Hepatic stellate cell (primary cell): ENCODE measurements at places on chromosomes 1 and 21.
A peak's percentile ranks its signal among the peaks of the same experiment; 100 is the strongest.

DNA sequence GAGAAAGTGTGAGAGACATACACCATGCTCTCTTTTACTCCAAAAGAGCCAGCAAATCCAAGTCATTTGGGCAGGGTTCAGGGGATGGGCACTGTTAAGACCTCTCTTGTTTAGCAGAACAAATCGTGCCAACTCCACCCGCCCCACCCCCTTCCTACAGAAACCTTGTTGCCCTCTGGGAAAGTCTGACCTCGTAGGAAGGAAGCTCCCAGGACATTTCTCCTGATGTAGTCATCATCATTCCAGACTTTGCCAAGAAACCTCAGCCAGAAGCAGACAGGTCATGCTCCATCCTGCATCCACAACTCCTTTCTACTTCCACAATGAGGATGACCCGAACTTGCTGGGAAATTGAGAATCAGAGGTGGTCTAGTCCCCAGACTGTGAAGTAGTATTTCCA, 57.7 kb downstream of the UBE2T start:
- DNase-seq = peak; percentile 82

GRCh38 chr1:10634428-10635084, 159.8 kb downstream of the PEX14 start:
- no peak for DNase-seq

DNA sequence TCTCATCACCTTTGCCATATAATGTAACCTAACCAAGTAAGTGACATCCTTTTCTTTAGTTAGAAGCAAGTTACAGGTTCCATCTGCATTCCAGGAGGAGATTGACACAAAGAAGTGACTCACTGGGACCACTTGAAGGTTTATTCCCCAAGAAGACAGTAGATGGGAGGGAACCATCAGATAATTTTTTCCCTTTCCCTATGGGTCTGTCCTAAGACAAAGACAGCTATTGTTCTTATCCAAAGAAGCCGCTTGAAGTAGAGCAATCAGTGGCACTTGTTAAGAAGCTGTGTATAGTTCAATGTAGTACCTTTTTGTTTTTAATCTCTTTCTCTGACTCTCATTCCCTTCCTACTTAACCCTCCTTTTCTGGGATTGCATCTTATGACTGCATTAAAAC, 139.9 kb upstream of the B3GALT2 start:
- no peak for DNase-seq

DNA sequence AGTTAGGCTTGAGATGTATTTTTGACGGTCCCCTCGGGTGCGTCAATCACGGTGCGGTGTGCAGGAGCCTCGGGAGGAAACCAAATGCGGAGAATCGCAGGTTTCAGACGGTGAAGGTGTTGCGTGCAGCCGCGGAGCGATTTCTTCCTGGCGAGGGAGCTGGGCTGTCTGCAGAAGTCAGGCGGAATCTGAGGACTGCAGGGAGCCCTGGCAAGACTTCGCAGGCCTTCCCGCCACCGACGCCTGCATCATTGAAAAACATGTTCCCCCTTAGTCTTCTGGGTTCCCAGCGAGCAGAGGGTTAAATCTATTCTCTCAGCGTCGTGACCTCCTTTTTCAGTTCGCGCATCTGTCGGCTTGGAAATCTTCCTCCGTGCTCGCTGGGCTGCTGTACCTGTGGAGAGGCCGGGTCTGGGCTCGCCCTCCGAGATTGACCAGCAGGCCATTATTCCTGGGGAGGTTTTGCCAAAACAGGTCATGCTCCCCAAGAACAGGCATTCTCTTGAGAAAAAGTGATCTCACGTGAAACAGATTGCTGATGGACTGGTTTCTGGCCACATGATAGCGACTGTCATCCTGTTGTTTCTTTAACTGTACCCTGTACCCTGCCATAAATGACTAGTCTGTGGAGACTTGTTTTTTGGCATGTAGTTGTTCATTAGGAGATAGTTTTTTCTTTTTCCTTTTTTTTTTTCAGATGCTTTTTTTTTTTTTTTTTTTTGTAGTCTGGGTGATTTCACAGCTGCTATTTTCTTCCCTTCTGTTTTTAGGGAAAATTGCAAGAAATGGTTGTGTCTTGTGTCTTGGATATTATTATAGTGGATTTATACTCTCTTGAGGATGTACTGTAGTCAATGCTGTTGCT, 894 bp downstream of the EPB41 start:
- peak; percentile 24 for DNase-seq

DNA sequence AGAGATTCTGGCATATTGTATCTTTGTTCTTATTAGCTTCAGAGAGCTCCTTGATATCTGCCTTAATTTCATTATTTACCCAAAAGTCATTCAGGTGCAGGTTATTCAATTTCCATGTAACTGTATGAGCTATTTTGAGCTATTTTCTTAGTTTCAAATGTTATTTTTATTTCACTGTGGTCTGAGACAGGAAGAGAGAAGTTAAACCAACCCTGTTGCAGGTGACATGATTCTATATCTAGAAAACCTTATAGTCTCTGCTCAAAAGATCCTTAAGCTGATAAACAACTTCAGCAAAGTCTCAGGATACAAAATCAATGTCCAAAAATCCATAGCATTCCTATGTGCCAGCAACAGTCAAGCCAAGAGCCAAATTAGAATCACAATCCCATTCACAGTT, 1644.0 kb upstream of the B3GALT2 start:
- DNase-seq = no peak

GRCh38 chr1:78146205-78146771, 100.5 kb downstream of the GIPC2 start:
- no peak for DNase-seq
